ENCODE measurements at places on chromosomes 16 and 17. TPM values are rescaled to one million over a fixed set of nuclear protein-coding genes. Genes with fewer than 3 reads are reported as not detected.

Gene ACSM2A
- total RNA-seq = not detected

Gene RAB11FIP4
- total RNA-seq = 48.1 TPM

Gene C16orf89
- total RNA-seq = 3.3 TPM

Gene PRSS36
- total RNA-seq = 1.6 TPM

Gene ASPHD1
- total RNA-seq = 9.4 TPM

Gene RHBDF1
- 1.6 TPM for total RNA-seq

Gene MYO15A
- total RNA-seq = 2.4 TPM

Gene MYH2
- total RNA-seq = not detected

Gene ESRP2
- not detected for total RNA-seq

Gene DERL2
- 55.8 TPM for total RNA-seq

Gene OTOP2
- not detected for total RNA-seq

Gene PTX4
- not detected for total RNA-seq

Gene HSPB9
- total RNA-seq = under 0.01 TPM

Gene DBF4B
- total RNA-seq = 3.3 TPM

Gene RPRML
- total RNA-seq = 2.0 TPM

Gene CCDC144A
- 48.5 TPM for total RNA-seq

Gene TANC2
- total RNA-seq = 124 TPM

Gene KRT17
- total RNA-seq = under 0.01 TPM
